ENCODE measurements at places on chromosomes 12 and 14. TPM values are rescaled to one million over a fixed set of nuclear protein-coding genes. Genes with fewer than 3 reads are reported as not detected.
A peak's percentile ranks its signal among the peaks of the same experiment; 100 is the strongest.

DNA sequence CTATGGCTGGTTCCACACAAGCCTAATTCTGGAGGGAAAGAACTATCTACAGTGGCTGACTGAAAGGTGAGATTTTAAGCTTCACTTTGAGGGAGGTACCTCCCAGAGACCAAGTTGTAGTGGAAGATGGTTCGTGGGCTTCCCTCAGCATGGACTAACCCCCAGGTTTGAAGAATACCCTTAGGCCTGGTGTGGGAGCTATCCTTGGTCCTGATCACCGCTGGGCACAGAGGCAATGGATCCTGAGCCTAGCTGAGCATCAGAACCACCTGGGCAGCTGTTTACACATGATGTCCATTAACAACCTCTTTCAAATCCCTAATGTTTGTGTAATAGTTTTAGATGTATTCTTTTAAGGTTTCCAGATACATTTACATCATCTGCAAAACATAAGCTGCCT, 10.3 kb downstream of the DAO start:
- H3K4me3 ChIP-seq = no peak overlapping the region
- no peak for DNase-seq
- H3K4me1 ChIP-seq = no peaks in the 10 kb centered on the region
- H3K27me3 ChIP-seq = no peaks in the 10 kb centered on the region
- no peak overlapping the region for H3K27ac ChIP-seq

DNA sequence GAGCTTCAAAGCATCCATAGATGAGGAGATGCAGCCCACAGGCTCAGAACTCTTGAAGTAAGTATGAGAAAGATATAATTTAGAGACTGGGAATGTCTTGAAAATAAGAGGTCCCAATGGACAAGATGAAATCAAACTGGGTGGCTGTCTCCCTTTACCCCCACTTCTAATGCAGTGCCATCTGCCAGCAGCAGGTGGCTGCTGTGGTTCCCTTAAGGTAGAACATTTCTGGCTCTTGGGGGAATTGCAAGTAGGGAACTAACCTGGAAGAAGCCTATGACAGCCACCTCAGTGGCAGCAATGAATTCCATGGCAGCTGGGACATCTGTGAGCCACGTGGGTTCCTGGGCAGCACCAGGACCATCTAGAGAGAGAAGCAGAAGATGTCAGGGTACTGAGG, 648 bp downstream of the ERP27 start:
- H3K4me3 ChIP-seq = no peak overlapping the region
- H3K27me3 ChIP-seq = no peaks in the 10 kb centered on the region

The RDH11 gene
- total RNA-seq = 13.9 TPM

DNA sequence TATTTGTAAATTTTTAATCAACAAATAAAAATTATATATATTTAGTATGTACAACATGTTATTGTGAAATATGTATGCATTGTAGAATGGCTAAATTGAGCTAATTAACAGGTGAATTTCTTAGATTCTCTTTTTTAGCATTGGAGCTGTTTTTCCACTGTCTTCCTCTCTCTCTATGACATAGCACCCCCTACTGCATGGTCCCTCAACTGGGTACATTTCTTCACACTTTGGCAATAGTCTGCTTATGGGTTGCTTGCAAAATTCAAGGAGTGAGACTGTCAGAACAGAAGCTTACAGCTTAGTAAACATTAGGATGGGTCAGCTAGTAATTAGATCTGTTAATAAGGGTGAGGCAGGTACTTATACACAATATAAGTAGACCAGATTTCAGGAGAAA, 658.5 kb upstream of the MGAT4C start:
- no peak overlapping the region for H3K27ac ChIP-seq
- no peaks in the 10 kb centered on the region for H3K27me3 ChIP-seq
- no peaks in the 10 kb centered on the region for H3K4me1 ChIP-seq
- DNase-seq = no peak

DNA sequence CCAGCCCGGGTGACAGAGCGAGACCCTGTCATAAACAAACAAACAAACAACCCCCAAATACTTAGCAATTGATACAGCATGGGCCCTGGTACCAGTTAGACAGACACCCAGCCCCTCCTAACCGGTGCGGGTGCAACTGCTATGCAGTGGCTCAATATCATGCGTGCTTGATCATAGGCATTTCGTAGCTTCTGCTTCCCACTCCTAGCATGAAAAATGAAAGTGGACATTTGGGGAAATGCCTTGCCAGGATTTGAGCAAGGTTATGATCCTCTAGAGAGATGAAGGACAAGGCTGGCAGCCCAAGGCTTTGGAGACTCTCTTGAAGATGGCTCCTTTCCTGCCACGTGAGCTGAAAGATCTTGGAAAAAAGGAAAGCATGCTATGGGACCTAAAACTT, 13.7 kb downstream of the FGF6 start:
- no peak overlapping the region for H3K27ac ChIP-seq
- no peak for DNase-seq
- H3K36me3 ChIP-seq = no peaks in the 10 kb centered on the region

DNA sequence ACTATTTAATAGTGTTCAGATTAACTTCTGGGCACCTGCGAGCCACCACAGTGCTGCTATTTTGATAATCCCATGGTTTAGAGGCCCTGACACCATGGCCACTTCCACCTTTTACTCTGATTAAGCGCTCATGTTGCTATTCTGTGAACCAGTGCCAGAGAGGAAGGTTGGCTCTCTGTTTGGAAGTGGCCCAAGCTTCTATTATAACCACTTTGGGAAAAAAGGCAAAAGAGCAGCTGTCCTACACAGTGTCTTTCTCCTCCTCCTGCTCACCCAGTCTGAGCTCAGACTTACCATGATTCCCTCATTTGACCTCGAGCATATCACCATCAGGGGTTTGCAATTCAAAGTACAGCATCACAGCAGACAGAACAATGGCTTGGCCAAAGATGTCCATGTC, 23.3 kb downstream of the DYRK2 start:
- H3K4me1 ChIP-seq = peaks cover 49% of the 10 kb centered on the region
- no peaks in the 10 kb centered on the region for H3K27me3 ChIP-seq

DNA sequence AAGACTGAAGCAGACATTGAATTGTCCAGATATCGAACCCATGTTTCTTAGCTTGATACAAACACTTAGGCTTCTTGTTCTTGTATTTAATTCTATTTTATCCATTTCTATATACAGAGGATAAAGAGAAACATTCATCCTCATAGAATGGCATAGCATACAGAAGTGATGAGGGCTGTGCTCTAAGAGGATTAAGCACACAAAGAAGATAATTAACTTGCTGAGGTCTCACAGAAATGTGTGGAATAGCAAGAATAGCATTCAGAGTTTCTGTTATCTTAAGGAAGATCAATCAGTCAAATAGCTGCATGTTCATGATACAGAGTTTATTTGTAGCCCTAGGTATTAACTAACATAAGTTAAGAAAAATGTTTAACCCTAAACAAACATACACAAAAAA, 27.3 kb upstream of the STRAP start:
- no peak overlapping the region for H3K4me3 ChIP-seq
- no peaks in the 10 kb centered on the region for H3K36me3 ChIP-seq
- H3K27ac ChIP-seq = peak overlapping the region; percentile 55
- peaks cover 13% of the 10 kb centered on the region for H3K27me3 ChIP-seq
- peaks cover 4% of the 10 kb centered on the region for H3K4me1 ChIP-seq

The CMTM5 gene
- total RNA-seq = 1.0 TPM

- H3K27ac ChIP-seq = no peak overlapping the region
- peaks cover 29% of the 10 kb centered on the region for H3K27me3 ChIP-seq
- no peak overlapping the region for H3K4me3 ChIP-seq
- H3K36me3 ChIP-seq = peaks cover 13% of the 10 kb centered on the region
- DNase-seq = no peak
Measured at GRCh38 chr12:6770600-6770999, 1.7 kb upstream of the LAG3 start.

DNA sequence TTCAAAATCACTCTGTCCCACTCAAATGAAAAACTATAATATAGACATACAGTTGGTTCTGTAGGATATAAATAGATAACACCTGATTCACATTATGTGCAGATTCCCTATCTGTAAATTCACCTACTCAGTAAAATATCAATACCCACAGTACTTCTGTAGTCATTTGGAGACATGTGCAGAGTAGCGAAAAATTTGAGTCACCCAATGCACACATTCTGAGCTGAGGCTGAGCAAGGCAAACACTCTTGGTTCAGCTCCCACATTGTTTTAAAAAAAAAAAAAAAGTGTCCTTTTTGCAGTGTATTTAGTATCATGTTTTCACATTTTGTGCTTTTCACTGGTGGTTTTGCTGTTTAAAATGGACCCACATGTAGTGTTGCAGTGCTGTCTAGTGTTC, 27.3 kb upstream of the BBS10 start:
- no peak overlapping the region for H3K4me3 ChIP-seq
- no peak overlapping the region for H3K27ac ChIP-seq
- H3K36me3 ChIP-seq = peaks cover 82% of the 10 kb centered on the region
- no peaks in the 10 kb centered on the region for H3K4me1 ChIP-seq

- H3K36me3 ChIP-seq = peaks cover 32% of the 10 kb centered on the region
- no peak overlapping the region for H3K27ac ChIP-seq
- no peak for DNase-seq
- no peak overlapping the region for H3K4me3 ChIP-seq
- H3K4me1 ChIP-seq = peaks cover 7% of the 10 kb centered on the region
- no peaks in the 10 kb centered on the region for H3K27me3 ChIP-seq
Measured at GRCh38 chr12:50785406-50786001, 21.6 kb downstream of the ATF1 start.

- no peaks in the 10 kb centered on the region for H3K27me3 ChIP-seq
- no peak overlapping the region for H3K27ac ChIP-seq
- peaks cover 10% of the 10 kb centered on the region for H3K4me1 ChIP-seq
- no peaks in the 10 kb centered on the region for H3K36me3 ChIP-seq
- H3K4me3 ChIP-seq = no peak overlapping the region
Measured at GRCh38 chr12:47321436-47321835, 241.7 kb upstream of the AMIGO2 start.

DNA sequence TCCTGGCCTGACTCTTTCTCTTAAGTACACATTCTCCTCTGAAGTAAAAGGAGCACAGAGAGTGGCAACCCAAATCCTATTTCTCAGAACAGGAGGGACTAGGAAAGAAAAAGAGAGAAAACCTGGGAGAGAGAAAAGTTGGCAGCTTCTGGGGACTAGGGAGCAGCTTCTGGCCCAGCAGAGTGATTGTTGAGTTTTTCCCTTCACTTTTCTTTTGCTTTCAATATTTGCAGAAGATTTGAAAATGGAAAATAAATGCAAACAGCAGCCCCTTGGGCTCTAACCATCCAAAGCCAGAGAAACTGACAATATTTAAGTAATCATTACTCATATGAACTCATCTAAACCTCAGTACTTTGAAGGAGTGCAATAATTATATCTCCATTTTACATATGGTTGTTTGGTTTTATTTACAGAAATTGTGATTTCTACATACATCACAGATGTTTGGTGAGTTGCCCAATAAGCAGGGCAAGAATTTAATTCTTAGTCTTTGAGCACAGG, 28.8 kb upstream of the IGF1 start:
- H3K27me3 ChIP-seq = no peaks in the 10 kb centered on the region
- DNase-seq = no peak
- H3K36me3 ChIP-seq = no peaks in the 10 kb centered on the region
- H3K4me3 ChIP-seq = no peak overlapping the region
- no peaks in the 10 kb centered on the region for H3K4me1 ChIP-seq

The CELA1 gene
- not detected for total RNA-seq

- peaks cover 28% of the 10 kb centered on the region for H3K4me1 ChIP-seq
- no peak for DNase-seq
- H3K36me3 ChIP-seq = no peaks in the 10 kb centered on the region
- H3K4me3 ChIP-seq = no peak overlapping the region
- no peaks in the 10 kb centered on the region for H3K27me3 ChIP-seq
Measured at GRCh38 chr14:35355981-35356841, 48.3 kb downstream of the NFKBIA start.

GRCh38 chr14:87203346-87203745, 789.6 kb downstream of the GALC start:
- no peaks in the 10 kb centered on the region for H3K36me3 ChIP-seq
- H3K27ac ChIP-seq = no peak overlapping the region
- no peak for DNase-seq
- no peak overlapping the region for H3K4me3 ChIP-seq
- H3K27me3 ChIP-seq = no peaks in the 10 kb centered on the region

- no peak for DNase-seq
- no peaks in the 10 kb centered on the region for H3K4me1 ChIP-seq
- H3K36me3 ChIP-seq = peaks cover 52% of the 10 kb centered on the region
Measured at GRCh38 chr14:51704545-51704944, 52.8 kb downstream of the FRMD6 start.

GRCh38 chr12:27915021-27915420, 57.5 kb downstream of the PTHLH start:
- no peaks in the 10 kb centered on the region for H3K27me3 ChIP-seq
- no peak overlapping the region for H3K27ac ChIP-seq
- no peak for DNase-seq
- no peaks in the 10 kb centered on the region for H3K4me1 ChIP-seq

DNA sequence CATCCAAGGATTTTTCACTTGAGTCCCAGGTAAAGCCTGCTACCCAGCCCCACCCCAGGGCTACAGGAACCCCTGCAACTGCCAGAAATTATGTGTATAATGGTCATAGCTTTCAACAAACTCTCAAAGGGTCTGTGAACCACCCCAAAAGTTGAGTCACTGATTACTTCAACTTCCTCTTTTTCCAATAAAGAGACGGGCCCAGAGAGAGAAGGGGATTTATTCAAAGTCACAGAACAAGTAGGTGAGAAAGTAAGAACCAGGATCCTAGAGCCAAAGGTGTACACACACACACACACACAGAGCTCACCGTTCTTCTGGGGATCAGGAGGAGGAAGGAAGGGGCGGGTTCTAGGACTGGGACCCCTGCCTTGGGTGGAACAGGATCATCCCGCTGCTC, 4.8 kb upstream of the ITPK1 start:
- no peak overlapping the region for H3K27ac ChIP-seq
- no peaks in the 10 kb centered on the region for H3K27me3 ChIP-seq
- peaks cover 11% of the 10 kb centered on the region for H3K4me1 ChIP-seq
- H3K36me3 ChIP-seq = no peaks in the 10 kb centered on the region
- H3K4me3 ChIP-seq = no peak overlapping the region

GRCh38 chr12:94289461-94290312, 141.3 kb downstream of the PLXNC1 start:
- peaks cover 29% of the 10 kb centered on the region for H3K4me1 ChIP-seq
- H3K27ac ChIP-seq = peak overlapping the region; percentile 74
- H3K36me3 ChIP-seq = no peaks in the 10 kb centered on the region

The NTS gene
- total RNA-seq = not detected

DNA sequence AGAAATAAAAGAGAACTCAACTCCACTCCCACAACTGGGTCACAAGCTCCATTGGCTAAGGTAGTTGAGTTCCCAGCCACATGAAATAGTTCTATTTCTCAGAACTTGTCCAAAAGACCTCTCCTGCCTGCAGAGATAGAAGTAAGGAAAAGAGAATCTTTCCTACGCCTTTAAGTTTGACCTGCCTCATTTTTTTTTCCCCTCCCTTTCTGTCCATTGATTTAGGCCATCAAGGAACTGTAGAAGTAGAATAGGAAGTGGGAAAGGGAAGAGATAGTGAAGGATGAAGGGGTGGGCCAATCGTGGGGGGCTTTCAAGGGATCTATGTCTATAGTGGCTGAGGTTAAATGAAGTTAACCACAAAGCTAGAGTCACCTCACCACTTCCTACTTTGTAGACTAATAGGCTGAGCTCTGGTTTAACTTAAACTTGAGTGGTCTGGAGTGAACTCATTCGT, 13.9 kb upstream of the NUDT4 start:
- H3K4me1 ChIP-seq = peaks cover 64% of the 10 kb centered on the region
- no peaks in the 10 kb centered on the region for H3K27me3 ChIP-seq
- H3K4me3 ChIP-seq = no peak overlapping the region
- no peak for DNase-seq
- no peaks in the 10 kb centered on the region for H3K36me3 ChIP-seq

The FAM90A1 gene
- 0.30 TPM for total RNA-seq

The ZNF140 gene
- 6.7 TPM for total RNA-seq
